ENCODE measurements at places on chromosomes 1 and 21. TPM values are rescaled to one million over a fixed set of nuclear protein-coding genes. Genes with fewer than 3 reads are reported as not detected.

DNA sequence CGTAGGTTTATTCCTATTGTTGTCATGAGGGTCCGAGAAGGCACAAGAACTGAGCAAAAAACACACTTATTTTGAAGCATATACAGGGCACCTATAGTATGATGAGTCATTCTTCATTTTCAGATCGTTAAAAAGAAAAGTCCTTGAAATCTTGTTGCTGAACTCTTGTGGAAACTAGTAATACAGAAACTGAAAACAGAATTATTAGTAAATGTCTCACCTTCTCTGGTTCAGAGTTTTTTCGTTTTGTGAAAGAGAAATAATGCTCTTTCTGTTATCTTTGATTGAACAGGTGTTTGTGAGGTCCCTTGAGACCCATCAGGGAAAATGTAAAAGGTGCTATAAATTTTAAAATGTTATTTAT lies 102.0 kb upstream of the COA6 start:
- no peak for DNase-seq

GRCh38 chr1:42680921-42681683 lies 1.1 kb upstream of the YBX1 start:
- peak; percentile 59 for DNase-seq

DNA sequence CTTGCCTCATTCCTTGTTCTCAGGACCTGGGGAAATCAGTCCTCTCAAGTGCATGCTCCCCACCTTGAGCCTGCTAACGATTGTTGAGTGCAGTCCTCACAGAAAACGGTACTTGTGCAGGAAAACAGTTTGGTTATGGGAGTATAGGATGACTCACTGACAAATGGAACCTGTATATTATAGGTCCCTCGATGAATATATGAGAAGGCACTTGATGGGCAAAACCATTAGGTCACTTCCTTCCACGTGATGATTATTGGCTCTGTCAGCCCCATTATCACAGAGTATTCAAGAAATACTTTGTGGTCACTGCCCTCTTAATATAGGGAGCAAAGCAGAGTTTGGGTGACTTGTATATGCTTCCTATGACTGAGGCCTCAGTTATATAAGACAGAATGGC lies 6.2 kb downstream of the CCDC17 start:
- no peak for DNase-seq

DNA sequence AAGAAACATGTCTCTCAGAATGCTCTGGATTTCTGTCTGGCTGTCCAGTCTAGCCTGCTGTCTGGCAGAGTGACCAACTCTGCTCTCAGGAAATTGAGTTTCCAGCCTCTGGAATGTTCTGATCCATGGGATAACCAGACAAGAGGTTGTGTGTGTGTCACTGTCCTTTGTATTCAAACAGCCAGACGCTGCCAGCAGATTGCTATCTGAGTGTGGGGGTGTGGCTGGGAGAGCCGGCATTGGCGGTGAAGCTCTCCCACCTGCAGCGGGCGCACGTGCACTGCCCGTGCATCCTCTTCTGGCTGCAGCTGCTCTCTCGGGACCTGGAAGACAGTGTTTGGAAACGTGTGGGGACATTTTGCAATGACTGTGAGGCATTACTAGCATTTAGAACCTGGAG lies 26.1 kb downstream of the PKP1 start:
- DNase-seq: peak; percentile 49

GRCh38 chr1:43934101-43934985 lies 742 bp downstream of the ARTN start:
- DNase-seq: peak; percentile 70

- no peak for DNase-seq
These were observed 124.9 kb upstream of the HMGB4 start for GRCh38 chr1:33738976-33739375.

C1orf94 gene
- not detected for total RNA-seq

S100A8 gene
- total RNA-seq: not detected

FMN2 gene
- not detected for total RNA-seq

Data from OCI-LY7 (cell line).